ENCODE measurements at places on chromosomes 11 and 22. TPM values are rescaled to one million over a fixed set of nuclear protein-coding genes. Genes with fewer than 3 reads are reported as not detected.

Gene OR52I2
- not detected for total RNA-seq

Gene OR5P2
- total RNA-seq, result not detected

Gene P2RY2
- 0.64 TPM for total RNA-seq

Gene SYT9
- total RNA-seq, result 0.77 TPM

Gene TYR
- not detected for total RNA-seq

Gene MOGAT2
- not detected for total RNA-seq

- no peak for DNase-seq
Observed at GRCh38 chr11:64803846-64804345, 882 bp upstream of the MAP4K2 start.

DNA sequence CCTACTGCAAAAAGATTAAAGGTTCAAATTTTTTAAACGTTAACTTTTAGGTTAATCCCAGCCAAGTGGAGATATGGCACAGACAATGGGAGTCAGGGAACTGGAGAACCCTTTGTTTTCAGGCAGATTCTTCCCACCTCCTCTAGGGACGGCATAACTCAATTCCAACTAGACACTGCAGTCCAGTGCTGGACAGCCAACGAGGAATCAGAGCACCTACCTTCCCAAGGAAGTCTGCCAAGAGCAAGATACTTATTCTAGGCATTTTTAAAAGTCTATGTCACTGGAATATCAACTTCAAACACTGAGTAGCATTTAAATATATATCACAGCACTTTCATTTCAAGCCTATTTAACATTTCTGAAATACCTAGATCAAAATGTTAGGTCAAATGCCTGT lies 7.3 kb downstream of the CADM1 start:
- no peak for DNase-seq

DNA sequence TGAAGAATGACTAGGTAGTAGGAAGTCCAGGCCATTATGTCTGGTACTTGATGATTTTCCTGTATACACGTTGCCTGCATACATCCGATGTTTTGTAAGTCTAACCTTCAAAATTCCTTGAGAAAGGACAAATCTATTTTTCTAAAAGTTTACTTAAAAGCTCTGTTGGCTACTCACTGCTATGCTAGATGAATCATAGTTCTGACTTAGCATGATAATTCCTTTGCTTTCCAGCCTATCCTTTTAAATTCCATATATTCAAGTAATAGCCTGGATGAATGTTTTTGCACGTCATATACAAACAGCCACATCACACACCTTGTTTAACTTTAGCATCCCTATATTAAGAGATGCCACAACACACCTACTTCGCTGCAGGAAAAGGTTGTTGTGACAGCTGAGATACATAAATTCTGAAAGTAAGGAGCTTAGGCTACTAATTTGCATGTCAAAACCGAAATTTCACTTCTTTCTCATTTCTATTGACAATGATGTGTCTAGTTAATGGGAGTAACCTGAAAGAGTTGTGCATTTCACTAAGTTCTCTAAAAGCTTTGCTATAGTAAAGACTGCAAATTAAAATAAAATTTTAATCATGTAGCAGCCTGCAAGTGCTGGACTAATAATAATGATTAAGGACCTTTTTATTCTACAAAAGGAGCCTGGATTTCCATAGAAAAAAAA lies 1116.4 kb downstream of the JRKL start:
- no peak for DNase-seq

Gene SPATA19
- total RNA-seq, result not detected

GRCh38 chr11:8281266-8281665 lies 17.6 kb upstream of the LMO1 start:
- DNase-seq, result no peak

Data from dermis microvascular lymphatic vessel endothelial cell (primary cell).